Spinal cord (tissue), 10 donors: ENCODE measurements at places on chromosomes 3 and 15. TPM values are rescaled to one million over a fixed set of nuclear protein-coding genes. Genes with fewer than 3 reads are reported as not detected.

GRCh38 chr15:43968551-43968950 lies 141.7 kb downstream of the WDR76 start:
- no peak for DNase-seq

DNA sequence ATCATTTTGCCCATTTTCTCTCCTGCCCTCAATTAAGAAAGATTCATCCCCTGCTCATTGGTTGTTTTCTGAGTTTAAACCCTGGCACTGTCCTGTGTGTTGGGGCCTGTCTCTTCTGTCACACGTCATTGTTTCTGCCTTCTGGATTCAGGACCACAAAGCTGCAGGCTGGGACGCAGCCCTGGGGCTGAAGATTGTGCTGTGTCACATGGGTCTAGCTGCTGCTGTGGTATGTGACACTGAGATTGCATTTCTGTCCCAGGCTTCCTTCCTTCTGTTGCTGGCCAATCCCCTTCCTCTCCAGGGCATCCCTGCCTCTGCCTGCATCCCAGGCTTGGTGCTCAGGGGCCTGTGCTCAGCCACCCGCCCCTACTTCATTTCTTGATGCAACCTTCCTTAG lies 28.9 kb downstream of the INSYN1 start:
- no peak for DNase-seq

GRCh38 chr3:46713050-46713897 lies 4.4 kb downstream of the PRSS50 start:
- DNase-seq = no peak

- DNase-seq = no peak
Observed at GRCh38 chr15:75928680-75929608, 25.3 kb downstream of the FBXO22 start.

PARL gene
- total RNA-seq = 46.6 TPM

GRCh38 chr3:99950921-99951320 lies 133.3 kb downstream of the CMSS1 start:
- DNase-seq = no peak

GCNT3 gene
- 0.22 TPM for total RNA-seq

AP3B2 gene
- 36.4 TPM for total RNA-seq

GRCh38 chr15:33100314-33100713 lies 94.2 kb downstream of the FMN1 start:
- DNase-seq = no peak

TNFAIP8L3 gene
- total RNA-seq = 8.2 TPM
